ENCODE measurements at places on chromosomes 5 and 9. TPM values are rescaled to one million over a fixed set of nuclear protein-coding genes. Genes with fewer than 3 reads are reported as not detected.

The KLF9 gene
- 27.5 TPM for total RNA-seq

The LTC4S gene
- total RNA-seq, result 1.5 TPM

The IL9 gene
- 22.7 TPM for total RNA-seq

The CCDC192 gene
- total RNA-seq, result 0.25 TPM

The GDNF gene
- not detected for total RNA-seq

GRCh38 chr5:42912184-42912798 is 100.6 kb upstream of the SELENOP start:
- DNase-seq, result peak; percentile 32
- no peak overlapping the region for H3K4me3 ChIP-seq
- peaks cover 14% of the 10 kb centered on the region for H3K4me1 ChIP-seq
- H3K27ac ChIP-seq, result no peak overlapping the region
- H3K36me3 ChIP-seq, result no peaks in the 10 kb centered on the region

GRCh38 chr5:115423051-115423450 is 121.5 kb downstream of the FEM1C start:
- H3K4me1 ChIP-seq, result peaks cover 4% of the 10 kb centered on the region
- H3K36me3 ChIP-seq, result no peaks in the 10 kb centered on the region
- no peak overlapping the region for H3K4me3 ChIP-seq
- H3K27me3 ChIP-seq, result peaks cover 52% of the 10 kb centered on the region
- no peak overlapping the region for H3K27ac ChIP-seq

DNA sequence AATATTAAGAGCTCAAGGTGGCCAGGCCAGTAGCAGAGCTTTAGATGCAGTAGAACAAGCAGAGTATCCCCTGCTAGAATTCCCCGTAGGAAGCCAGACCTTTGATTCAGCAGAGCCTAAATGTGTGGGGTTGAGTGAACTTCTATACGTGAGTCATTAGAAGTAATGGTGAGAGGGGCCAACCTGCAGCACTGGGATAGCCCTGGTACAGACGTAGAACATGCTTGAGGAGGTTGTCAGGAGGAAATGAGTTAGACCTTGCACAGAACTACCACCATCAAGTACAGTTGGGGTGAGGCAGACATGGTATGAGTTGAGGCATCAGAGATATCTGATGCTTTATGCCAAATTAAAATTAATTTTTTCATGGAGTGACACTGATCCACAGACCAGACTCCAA is 42.0 kb downstream of the PDCD1LG2 start:
- DNase-seq, result no peak
- H3K27me3 ChIP-seq, result no peaks in the 10 kb centered on the region
- peaks cover 16% of the 10 kb centered on the region for H3K4me1 ChIP-seq
- no peaks in the 10 kb centered on the region for H3K36me3 ChIP-seq
- H3K27ac ChIP-seq, result no peak overlapping the region

DNA sequence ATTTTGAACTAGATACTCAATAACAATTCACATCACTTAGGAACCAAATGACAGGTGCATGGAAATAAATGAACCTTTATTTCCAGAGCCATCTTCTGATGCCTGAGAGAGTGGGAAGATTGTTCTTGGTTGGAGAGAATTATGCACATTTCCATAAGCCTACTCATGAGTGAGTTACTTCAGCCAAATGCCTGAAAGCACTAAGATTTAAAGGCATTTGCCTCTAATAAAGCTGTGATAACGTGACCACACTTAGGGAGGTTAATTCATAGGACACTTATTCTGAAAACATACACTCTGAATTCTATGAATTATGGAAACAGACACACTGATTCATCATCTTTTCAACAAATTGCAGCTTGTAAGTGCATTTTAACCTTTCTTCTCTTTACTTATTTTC is 40.0 kb downstream of the KCTD16 start:
- no peak overlapping the region for H3K4me3 ChIP-seq
- H3K4me1 ChIP-seq, result peaks cover 1% of the 10 kb centered on the region
- DNase-seq, result no peak
- no peaks in the 10 kb centered on the region for H3K36me3 ChIP-seq

DNA sequence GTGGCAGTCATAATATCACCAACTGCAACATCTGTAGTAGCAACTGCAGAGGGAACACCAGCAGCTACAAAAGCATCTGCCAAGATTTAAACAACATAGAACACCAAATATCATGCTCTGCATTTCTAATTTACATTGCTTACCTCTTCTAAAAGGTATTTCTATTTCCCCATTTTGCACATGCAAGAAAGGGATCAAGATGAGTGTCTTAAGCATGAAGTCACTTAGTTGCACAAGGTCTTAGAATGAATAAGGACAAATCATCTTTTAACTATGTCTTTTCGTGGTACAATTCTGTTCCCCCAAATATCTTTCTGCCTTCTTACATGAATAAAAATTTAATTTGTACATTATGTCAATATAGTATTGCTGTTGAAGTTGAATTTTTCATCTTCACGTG is 1746.4 kb downstream of the EFNA5 start:
- no peaks in the 10 kb centered on the region for H3K36me3 ChIP-seq
- H3K27ac ChIP-seq, result no peak overlapping the region
- H3K27me3 ChIP-seq, result no peaks in the 10 kb centered on the region
- DNase-seq, result no peak
- H3K4me1 ChIP-seq, result no peaks in the 10 kb centered on the region

DNA sequence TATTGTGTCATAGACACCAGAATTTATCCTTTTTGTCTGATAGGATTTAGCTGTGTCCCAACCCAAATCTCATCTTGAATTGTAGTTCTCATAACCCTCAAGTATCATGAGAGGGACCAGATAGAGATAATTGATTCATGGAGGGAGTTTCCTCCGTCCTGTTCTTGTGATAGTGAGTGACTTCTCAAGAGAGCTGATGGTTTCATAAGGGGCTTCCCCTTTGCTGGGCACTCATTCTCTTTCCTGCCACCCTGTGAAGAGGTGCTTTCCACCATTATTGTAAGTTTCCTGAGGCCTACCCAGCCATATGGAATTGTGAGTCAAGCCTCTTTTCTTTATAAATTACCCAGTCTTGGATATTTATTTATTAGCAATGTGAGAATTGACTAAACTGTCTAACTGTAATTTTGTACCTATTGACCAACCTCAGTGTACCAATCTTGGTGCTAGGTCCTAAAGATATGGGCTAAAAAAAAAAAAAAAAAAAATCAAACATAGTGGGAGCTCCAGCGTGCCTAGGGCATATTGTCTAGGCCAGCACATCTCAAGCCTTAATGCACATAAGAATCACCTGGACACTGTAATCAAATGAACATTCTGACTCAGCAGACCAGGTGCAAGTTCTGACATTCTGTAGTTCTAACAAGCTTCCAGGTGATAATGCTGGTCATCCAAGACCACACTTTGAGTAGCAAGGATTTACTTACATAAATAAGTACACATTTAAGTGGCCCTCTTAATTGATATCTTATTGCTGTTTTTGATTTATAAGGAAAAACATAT is 30.5 kb downstream of the ST8SIA4 start:
- peak overlapping the region; percentile 6 for H3K4me3 ChIP-seq
- peak overlapping the region; percentile 97 for H3K27ac ChIP-seq
- no peaks in the 10 kb centered on the region for H3K27me3 ChIP-seq
- peak; percentile 26 for DNase-seq

DNA sequence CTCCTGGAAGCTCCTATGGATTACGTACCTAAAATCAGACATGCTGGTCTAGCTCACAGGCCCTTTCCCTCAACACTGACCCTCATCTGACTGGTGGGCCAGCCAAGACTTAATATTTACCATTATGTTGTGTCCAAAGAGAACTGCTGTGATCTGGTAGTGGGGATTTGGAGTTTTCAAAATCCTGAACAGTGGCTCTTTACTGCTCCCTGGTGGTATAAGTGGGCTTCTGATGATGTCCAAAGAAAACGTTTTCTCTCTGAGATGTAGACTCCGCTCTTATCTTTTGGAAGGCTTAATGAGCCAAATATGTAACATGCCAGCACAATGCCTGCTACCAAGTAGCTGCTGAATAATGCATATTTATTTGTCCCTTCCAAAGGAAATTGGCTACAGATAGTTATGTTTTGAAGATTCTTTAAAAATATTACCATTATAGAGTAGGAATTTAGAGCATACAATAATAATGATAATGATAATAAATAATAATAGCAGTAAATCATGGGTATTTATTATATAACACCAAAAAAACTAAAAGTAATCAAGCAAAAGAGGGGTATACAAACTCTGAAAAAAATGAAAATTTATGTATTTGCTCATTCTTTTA is 406.6 kb upstream of the TNC start:
- no peak overlapping the region for H3K27ac ChIP-seq
- no peaks in the 10 kb centered on the region for H3K4me1 ChIP-seq
- peaks cover 32% of the 10 kb centered on the region for H3K27me3 ChIP-seq
- H3K4me3 ChIP-seq, result no peak overlapping the region
- DNase-seq, result peak; percentile 10
- no peaks in the 10 kb centered on the region for H3K36me3 ChIP-seq

GRCh38 chr5:81195335-81195929 is 37.7 kb upstream of the CKMT2 start:
- H3K27ac ChIP-seq, result no peak overlapping the region
- no peak overlapping the region for H3K4me3 ChIP-seq
- H3K27me3 ChIP-seq, result no peaks in the 10 kb centered on the region
- no peak for DNase-seq

GRCh38 chr5:98606961-98607360 is 166.5 kb upstream of the RGMB start:
- no peaks in the 10 kb centered on the region for H3K36me3 ChIP-seq
- no peak overlapping the region for H3K27ac ChIP-seq
- DNase-seq, result no peak
- peaks cover 7% of the 10 kb centered on the region for H3K27me3 ChIP-seq
- no peaks in the 10 kb centered on the region for H3K4me1 ChIP-seq
- no peak overlapping the region for H3K4me3 ChIP-seq
